T-helper 17 cell (primary cell): ENCODE measurements at places on chromosomes 2 and 18.

DNA sequence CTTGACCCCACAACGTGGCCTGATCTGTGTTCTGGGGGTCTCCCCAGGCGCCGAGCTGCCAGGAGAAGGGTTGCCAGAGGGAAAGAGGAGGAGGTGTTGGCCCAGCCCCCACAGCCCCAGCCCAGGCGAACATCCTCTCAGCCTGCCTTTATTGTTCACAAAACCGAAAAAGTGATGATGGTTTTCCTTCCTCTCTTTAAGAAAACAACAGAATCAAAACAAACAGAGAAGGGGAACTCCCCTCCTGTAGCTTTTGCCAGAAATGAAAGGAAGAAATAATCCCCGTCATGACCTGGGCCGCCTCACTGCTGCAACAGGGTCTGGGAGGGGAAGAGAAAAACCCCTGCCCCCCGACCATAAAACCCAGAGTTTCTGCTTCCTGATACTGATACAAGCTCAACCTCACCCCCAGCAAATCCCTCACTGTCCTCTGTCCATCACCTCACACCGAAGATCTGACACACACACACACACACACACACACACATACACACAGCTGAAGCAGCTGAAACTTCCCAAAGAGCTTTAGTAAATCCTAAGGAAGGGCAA, 52.0 kb downstream of the ZFP36L2 start:
- DNase-seq, result peak; percentile 54

DNA sequence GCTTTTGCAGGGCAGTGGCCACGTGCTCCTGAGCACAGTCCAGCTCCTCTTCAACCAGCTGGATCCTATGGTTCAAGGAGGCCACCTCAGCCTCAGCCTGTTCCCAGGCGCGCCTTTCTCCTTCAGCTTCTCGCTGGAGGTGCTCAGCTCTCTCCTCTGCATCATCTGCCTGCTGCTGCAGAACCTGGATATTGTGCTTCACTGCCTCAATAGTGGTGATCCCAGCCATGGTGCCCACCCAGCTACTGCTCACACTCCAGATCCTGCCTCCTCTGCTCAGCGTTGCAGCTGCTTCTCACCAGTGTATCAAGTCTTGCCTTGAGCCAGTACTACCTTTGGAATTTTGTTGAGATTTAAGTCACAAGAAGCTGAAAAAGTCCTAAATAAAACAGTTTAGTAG, 67.9 kb downstream of the ASXL2 start:
- no peak for DNase-seq

DNA sequence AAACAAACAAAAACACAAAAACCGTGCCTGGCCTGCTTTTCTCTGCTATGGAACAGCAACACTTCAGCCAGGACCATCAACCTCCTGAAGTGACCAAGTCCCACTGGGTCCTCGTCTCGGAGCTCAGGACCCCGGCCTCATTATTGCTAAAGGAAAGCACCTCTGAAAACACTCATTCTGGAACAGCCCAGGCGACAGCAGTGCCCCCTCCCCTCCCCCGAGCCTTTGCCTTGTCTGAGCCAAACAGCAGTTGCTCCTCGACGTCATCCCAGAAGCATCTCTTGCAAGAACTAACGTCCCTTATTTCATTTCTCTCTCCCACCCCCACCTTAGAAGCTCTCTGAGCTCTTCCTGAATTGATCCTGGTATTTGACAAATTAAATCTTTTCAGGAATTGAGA, 27.4 kb downstream of the APCDD1 start:
- no peak for DNase-seq

GRCh38 chr2:157887946-157888345, 11.8 kb upstream of the ACVR1 start:
- no peak for DNase-seq

DNA sequence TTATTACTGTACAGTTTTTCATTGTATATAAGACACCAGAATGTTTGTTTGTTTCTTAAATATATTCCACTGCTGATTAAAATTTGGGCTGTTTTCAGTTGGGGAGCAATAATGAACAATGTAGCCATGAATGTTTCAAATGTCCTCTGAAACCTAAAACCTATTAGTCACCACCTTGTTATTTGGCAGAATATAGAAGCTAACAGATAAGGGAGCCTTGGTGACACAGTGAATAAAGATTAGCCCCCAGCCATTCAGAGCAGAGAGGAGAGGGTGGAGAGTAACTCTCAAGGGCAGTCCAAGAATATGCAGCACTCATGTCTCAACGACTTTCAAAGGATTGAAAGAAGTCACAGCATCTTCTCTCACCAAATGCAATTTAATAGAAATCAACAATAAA, 43.1 kb upstream of the ATP8B1 start:
- no peak for DNase-seq

DNA sequence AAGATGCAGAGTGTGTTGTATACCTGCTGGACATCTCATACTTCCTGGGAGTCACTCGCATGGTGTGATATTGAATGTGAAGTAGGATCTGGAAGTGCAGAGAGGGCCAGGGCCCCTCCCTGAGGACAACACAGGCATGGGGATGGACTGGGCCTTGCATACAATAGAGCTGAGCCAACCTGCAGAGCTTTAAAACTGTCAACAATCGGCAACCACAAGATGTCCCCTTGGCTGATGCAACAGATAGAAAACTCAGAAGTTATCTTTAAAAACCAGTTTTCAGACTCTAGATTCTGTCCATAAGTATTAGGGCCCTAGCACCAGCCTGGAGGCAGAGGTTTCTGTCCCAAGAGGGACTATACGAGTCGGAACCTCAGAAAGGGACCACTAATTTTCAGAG, 19.7 kb downstream of the EVA1A start:
- no peak for DNase-seq

GRCh38 chr18:46448347-46448746, 208.7 kb downstream of the LOXHD1 start:
- no peak for DNase-seq

DNA sequence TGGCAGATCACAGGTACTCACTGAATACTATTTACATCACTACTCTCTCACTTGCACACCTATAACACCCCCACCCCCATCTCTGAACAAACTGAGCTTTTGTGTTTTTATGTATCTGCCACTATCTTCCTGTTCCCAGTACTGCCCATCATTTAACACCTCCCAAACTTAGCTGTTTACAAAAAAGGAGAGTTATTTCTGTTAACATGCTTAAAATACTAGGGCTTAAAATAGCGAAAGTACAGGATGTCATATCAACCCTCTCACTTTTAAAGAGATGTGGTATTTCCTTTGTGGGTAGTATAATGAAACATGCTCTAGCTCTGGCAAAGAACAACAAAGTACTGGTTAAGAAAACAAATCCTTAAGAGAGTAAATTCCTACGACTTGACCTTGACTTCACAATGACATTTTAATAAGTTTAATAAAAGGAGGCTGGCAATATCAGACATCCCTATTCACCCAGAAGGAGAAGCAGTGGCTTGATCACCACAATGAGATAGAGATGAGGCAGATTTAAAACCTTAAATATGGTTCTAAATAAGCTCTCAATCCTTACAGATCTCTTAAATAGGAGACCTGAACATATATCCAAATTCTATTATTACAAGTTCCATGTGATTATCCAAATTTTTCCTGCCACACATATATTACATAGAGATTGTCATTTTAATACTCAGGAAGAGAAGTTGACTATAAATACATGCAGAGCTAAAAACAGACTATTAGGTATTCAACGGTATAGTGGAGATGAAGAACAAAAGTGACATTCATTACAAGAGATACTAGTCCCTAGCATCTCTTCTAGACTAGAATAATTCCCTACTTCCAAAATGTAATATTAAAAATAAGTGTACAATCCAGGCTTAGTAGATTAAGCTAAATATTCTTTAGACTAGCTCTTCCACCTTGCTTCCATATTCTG, 36.9 kb downstream of the TRAK2 start:
- no peak for DNase-seq

DNA sequence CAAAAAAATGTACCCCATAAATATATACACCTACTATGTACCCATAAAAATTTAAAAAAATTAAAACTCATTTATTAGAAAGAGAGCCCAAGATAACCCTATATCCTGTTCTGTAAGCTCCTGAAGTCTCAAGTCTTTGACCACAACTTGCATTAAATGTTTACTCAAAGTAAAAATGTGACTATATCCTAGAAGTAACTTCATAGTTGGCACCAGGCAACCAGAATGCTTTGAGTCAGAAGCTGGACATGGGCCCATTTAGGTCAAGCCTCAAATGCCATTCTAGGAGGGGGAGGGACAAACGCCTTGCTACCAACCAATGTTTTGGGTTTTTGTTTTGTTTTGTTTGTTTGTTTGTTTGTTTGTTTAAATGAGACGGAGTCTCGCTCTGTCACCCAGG, 9.3 kb upstream of the TBC1D8 start:
- no peak for DNase-seq

GRCh38 chr2:128781585-128782385, 463.1 kb upstream of the HS6ST1 start:
- DNase-seq, result no peak

DNA sequence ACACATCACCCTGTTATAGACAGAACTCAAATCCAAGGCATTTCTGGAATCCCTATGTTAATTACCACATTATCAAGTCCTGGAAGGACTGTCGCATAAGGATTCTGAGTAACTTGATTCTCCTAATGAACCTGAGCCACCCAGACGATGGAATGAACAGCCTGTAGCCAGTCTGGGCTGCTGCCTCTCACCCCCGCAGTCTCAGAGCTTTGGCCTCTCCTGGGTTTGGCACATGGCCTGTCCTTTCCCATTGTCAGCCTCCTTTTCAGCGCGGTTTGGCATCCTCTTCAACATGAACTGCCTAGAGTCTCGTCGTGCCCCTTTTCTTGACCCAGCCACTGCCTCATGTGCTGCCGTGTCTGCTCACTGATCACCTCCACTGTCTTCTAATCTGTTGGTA, 147.6 kb downstream of the SLC8A1 start:
- no peak for DNase-seq

DNA sequence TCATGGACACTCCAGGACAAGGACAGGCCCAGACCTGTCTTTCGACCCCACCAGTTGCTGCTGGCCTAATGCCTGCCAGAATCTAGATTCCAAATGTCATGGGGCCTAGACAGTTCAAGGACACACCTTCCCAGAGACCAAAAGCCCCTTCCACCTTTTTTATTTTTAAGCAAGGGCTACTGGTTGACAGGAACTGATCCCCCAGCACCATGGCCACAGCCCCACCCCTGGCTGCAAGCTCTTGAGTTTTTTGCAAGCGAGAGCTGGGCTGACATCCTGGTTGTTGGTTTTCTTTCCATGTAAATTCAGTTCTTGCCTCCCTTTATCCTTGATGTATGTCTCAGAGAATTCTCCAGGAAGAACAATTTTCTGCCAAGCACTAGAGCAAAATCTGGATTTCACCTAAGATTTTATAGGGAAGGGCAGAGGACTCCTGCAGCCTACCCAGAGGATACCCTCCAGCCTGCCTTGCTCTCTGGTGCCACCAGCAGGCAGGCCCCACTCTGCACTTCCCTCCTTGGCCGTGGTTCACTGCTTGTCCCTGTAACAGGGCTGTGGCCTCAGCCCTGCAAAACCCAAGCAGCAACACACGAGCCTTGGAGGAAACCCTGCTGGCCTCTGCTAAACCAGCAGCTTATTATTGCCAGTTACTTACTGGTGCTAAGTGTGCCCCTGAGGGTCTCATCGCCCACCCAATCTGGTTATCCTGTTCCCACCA, 97.7 kb downstream of the TWIST2 start:
- no peak for DNase-seq

GRCh38 chr18:79943608-79944125, 7.8 kb downstream of the SLC66A2 start:
- no peak for DNase-seq

DNA sequence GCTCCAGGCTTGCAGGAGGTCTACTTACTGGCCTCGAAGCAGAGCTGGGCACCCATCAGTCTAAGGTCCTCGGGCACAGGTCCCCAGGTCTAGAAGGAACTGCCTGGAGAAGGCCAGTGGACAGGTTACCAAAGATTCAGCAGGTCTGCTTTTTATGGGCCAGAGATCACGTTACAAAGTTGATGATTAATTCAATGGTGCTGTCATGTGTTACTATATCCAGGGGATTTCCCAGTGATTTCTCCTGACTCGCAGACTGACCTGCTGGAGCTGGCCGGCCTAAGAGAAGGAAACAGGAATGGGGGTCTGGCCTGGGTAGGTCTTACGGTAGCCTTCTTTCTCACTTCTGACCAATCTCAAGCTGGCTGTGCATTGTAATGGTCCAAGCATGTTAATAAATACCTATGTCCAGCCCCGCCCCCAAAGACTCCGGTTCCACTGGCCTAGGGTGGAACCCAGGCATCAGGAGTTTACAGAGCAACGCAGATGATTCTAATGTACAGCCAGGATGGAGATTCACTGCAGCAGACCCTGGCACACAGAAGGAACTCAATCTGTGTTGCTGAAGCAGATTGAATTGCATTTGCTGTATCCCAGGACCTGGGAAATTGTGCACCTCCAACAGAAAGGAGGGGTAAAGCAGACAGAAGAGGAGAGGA, at the start of gene NEURL3:
Gene NEURL3, minus strand, starts transcription at position 127 of the 659 bp plus-strand sequence. Its CDS starts 71 bp downstream, at position 56.
- no peak for DNase-seq

DNA sequence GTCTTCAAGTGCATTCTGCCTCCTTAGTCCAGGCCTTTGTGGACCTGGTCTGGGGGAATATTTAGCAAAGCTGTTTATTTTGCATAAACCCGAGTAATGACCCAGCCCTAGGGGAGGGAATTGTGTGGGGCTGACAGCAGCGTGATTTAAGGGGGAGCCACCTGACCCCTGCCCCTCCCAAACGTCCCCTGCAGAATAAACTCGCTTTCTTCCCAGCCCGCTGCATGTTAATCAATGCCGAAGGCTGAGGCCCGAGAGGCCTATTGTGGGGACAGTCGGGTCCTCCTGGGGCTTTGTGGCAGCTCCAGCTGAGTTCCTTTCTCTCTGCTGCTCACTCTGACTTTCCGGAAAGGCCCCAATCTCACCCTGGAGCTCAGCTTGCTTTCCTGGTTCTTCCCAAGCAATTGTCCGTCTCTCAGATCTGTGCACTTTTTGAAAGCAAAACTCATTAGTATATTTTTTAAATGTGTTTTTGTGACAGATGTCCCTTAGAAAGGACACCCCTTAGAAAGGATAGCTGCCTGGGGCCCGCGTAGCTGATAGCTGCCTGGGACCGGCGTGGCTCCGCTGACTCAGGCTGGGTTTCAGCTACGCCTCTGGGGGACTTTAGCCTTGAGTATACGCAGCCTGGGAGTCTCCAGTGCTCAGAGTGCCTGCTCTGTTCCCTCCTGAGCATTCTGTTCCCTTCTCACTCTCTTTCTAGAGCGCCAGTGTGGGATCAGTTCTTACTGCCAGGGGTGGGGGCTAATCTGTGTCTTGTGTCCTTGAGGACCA, 158.3 kb downstream of the GLI2 start:
- no peak for DNase-seq

GRCh38 chr2:156423674-156424282, 12.4 kb upstream of the GPD2 start:
- no peak for DNase-seq

- no peak for DNase-seq
Observed at GRCh38 chr2:28449488-28450395, 46.1 kb upstream of the PLB1 start.

- no peak for DNase-seq
Observed at GRCh38 chr2:173204316-173204715, 128.7 kb downstream of the MAP3K20 start.
